ENCODE measurements at places on chromosomes 4 and X. TPM values are rescaled to one million over a fixed set of nuclear protein-coding genes. Genes with fewer than 3 reads are reported as not detected.

DNA sequence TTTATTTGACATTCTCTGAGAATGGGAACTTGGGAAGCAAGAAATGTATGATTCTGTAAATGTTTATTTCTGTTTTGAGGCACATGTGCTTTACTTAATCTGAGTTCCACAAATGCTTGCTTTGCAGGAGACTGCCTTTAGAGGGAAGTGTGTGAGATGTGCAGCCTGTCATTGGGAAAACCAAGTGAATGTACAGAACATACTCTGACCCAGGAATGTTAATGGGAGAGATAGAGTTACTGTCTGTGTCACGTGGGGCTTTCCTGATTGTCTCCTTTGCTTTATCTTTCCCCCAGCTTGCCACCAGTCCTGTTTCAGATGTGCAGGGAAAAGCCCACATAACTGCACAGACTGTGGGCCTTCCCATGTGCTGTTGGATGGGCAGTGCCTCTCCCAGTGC, 218.6 kb upstream of the ANXA3 start:
- DNase-seq = no peak

Gene CD38
- 0.15 TPM for total RNA-seq

Gene SPARCL1
- total RNA-seq = 0.81 TPM

- DNase-seq = no peak
These were observed 181.7 kb upstream of the EDNRA start for GRCh38 chr4:147299205-147299604.

Gene SUPT20HL2
- total RNA-seq = not detected

DNA sequence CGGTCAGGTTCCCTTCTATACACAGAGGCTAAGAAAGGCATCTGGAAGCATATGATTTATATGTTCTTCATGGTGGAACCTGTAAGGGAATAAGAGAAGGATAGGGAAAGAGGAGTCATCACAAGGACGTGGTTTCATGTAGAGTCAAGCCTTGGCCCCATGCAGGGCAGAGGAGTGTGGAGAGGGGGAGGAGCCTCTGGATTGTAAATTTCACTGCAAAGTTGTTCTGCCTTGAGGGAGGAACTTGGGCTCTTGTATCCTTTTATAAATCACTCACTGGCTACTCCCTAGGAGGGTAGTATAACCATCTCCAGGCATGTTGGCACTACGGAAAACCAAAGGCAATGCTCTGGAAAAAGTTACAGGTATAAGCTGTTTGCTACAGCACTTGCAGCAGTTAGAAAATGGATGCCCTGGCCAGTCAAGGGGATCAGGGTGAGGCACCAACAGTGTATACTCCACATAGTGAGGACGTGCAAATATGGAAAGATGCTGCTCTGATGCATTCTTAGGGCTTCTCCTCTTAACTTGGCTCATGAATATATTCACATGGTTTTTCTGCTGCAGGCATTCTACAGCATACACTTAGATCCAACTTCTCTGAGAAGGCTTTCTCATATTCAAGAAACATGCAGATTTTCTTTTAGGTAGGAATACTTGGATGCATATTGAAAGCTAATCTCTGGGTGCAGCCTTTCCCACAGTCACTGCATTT, 60.3 kb upstream of the ZNF81 start:
- DNase-seq = peak; percentile 9

Gene GABRG1
- total RNA-seq = 0.07 TPM

DNA sequence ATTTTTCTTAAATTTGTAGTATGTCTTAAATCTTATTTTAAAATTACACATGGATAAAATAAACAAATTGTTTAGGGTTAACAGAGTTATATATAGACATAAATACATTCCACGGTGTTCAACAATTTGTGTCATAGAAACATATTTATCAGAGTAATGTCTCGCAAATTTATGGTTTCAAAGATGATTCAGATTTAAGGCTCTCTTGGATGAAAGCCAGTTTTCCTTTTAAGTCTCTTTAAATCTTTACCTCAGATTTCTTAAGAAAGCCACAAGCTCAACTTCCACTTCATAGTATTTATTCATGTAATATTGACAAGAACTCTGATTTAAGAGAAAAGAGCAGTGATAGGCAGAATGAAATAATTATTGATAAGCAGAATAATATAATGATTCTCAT, 1254.8 kb upstream of the ADGRL3 start:
- no peak for DNase-seq

DNA sequence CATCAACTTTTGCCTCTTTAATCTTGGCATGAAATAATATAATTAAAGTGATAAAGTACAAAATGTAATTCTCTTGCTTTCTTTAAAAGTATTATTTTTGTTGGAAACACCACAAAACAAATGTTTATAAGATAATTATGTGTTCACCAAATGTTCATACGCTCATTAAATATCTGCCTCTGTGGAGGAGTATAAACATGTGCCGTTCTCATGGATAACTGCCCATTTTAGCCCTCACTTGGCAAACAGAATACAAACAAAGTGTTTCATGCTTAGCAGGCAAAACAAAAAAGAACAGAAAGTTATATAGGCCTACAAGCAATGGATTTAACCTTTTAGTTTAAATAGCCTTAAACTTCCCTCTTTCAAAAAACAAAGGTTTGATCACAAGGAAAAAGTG, 800.5 kb upstream of the DIAPH2 start:
- no peak for DNase-seq

DNA sequence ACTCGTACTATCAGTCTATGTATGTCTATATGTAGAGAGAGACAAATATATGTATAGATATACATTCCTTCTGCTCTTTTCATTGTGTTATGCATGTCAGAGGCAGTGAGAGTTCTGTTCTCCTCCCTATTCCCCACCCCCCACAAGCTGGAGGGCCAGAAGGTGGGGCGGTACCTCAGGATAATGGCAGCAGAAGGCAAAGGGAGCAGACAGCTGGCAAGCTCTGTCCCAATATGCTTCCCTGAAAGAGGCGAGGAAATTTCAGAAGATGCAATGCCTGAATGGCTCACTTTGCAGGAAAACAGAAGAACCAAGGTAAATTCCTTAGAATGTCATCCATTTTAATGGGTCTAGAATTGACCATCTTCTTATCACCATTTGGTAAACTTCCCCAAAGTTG, 114.4 kb downstream of the NAA11 start:
- no peak for DNase-seq

Gene GPAT3
- total RNA-seq = 0.59 TPM

Measured in H7 (cell line).